ENCODE measurements at places on chromosomes 16 and 17.

DNA sequence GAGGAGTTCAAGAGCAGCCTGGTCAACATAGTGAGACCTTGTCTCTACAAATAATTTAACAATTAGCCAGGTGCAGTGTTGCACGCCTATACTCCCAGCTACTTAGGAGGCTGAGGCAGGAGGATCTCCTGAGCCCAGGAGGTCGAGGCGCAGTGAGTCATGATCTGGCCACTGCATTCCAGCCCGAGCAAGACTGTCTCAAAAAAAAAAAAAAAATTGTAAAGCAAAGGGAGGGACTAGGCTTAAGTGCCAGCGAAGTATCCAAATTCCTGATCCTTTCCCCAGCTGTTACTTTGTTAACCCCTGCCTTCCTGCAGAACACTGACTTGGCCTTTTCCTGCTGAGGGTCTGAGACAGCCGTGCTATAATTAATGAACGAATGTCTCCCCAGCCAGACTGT is 2.7 kb downstream of the GDPD3 start:
- no peak for DNase-seq

DNA sequence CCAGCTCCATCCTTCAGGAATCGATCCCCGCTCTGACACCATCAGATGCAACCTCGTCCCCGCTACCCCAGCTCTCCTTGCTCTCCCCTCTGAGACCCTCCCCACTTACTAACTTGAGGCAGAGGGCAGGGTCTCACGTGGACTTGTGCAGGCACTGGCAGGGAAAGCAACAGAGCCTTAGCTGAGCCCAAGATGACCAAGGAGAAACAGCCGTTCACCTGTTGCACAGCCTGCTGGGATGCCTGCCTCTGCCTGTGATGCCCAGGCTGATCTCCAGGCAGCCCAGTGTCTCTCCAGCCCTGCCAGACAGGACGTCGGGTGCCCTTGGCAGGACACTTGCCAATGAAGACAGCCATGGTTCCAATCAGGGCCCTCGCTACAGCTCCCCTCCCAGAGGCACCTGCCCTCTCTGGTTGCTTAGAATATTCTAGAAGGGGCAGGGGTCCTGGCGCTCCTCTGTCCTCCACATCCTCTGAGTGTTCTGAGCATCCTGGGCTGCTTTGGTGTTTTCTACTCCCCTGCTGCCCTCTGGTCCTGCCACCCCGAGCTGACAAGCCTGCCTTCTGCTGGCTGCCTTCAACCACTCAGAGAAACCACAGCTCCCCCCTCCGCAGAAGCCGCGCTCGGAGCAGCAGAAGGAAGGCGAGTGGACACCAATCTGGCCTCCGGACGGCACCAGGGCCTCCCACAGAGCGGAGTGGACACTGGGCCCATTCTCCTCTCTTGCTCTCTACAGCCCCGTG is 6.7 kb downstream of the CEP295NL start:
- no peak for DNase-seq

DNA sequence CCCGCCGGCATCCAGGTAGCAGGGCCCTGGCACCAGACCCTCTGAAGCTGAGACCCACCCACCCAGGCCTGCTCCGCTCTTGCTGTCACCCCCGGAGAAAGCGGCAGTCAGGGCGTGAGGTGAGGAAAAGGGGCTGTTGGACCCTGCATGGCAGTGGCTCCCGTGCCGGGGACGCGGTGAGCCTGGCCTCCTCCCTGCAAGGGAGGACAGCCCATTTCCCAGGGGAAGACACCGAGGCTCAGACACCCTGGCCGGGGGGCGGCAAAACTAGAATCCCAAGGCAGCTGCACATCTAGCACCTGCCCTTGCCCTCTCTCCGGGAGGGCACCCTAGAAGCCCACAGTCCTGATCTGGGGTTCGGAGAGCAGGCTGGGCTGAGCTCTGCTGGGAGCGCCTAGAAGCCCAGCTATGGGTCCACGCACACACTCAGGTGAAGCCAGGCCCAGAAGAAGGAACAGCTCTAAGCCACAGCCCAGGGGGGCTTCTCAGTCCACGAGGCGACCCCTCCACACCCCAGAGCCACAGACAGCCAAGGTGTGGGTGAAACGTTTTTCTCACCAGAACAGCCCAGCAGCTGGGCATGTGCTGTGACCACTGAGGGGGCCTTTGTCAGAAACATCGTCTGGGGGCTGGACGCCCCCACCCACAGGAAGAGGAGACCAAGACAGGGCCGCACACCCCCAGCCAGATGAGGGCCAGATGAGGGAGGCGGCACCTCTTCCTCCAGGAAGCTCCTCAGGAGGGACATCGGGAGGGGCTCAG is 22.4 kb downstream of the SLC7A5 start:
- no peak for DNase-seq

DNA sequence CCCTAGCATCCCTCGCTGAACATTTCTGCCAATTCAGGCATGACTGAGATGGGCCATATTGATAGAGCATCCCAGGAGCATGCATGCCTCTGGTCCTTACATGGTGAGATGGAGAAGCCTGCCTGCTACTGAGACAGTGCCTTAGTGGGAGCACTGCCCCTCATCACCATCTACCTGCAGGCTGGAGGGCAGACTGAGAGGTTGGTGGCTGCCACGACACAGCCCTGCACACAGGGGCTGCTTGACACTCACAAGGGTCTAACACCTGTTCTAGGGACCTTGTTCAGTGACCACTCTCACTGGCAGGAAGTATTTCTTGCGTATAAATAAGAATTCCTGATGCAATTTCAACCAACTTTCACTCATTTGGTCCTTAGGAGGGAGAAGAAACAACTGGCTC is 34.0 kb downstream of the WIPI1 start:
- no peak for DNase-seq

GRCh38 chr16:965036-965395 is 5.8 kb downstream of the LMF1 start:
- DNase-seq, result no peak

- DNase-seq, result peak; percentile 53
Measured at GRCh38 chr17:82734987-82735866, at the start of gene FN3K. Gene FN3K, plus strand, starts transcription at chr17:82735615. Its CDS starts 22 bp downstream, at chr17:82735637.

DNA sequence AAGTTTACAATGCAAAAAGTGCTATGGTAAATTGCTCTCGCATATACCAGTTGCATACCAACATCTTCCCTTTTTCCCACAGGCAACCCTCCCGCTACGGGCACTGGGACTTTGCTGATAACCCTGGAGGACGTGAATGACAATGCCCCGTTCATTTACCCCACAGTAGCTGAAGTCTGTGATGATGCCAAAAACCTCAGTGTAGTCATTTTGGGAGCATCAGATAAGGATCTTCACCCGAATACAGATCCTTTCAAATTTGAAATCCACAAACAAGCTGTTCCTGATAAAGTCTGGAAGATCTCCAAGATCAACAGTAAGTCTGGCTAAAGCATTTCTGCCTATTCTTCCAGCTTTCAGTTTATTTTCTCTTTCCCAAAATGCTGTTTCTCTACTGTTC is 27.9 kb upstream of the HSBP1 start:
- DNase-seq, result no peak

- DNase-seq, result no peak
Measured at GRCh38 chr17:82750241-82750908, 1.5 kb upstream of the TBCD start.

GRCh38 chr16:17228048-17228707 is 242.6 kb downstream of the XYLT1 start:
- no peak for DNase-seq

DNA sequence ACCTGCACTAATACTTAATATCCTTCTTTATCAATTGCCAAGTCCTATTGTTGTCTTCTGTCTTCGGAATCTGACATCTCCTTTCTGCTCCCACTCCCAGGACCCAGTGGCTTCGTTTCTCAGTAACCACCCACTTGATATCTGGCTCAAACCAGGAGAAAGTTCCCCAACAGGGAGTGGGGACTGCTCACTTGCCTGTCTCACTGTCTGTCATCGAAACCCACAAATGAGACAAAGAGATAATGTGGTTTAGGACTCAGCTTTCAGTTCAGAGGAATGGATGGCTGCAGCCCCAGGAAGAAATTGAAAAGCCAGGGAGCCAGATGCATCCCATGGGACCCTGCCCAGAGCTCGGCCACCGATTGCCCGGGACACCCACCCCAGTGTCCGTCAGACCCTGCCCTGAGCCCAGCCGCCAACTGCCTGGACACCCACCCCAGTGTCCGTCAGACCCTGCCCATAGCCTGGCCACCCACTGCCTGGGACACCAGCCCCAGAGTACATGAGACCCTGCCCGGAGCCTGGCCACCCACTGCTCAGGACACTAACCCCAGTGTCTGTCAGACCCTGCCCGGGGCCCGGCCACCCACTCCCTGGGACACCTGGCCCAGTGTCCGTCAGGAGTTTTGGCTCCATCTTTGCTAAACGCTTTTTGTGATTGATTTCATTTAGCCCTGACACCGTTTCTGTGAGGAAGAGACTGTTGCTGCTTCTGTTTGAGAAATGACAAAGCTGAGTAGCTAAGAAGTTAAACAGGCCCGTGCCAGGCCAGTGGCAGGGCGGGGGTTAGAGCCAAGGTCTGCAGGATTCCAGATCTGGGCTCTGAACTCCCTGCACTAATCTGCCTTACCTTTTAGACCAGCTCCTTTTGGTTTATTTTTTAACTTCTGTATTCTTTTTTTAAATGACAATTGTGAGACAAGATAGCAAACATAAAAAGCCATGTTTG is 251.4 kb downstream of the PHKB start:
- no peak for DNase-seq

GRCh38 chr16:81315271-81316175 is 761 bp downstream of the GAN start:
- DNase-seq, result peak; percentile 46

GRCh38 chr17:288802-289356 is 63.7 kb downstream of the RPH3AL start:
- DNase-seq, result no peak

DNA sequence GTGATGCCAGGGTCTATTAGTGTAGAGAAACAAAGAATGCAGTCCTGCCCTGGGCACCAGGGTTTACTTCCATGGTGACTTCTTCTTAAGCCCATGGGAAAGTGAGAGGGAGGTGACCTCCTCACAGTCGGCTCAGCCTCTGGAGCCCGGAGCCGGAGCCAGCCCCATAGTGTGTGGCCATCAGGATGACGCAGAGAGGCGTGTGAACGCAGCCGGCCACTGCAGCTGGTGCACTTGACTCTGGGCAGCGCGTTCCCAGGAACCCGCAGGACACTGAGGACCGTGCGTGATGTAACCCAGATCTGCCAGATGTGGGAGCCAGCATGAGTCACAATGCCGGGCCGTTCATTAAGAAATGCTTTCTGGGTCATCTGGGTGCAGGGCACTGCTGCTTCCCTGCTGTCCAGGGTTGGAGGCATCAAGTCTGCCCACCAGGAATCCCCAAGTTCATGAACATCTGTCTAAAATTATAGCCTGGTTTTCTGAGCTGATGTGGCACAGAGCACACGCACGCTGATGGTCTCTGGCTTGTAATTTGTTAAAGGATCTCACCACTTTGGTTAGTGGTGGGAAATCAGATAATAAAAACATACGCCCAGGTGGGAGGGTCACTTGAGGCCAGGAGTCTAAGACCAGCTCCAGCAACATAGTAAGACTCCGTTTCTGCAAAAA is 114.1 kb downstream of the PITPNC1 start:
- no peak for DNase-seq

GRCh38 chr17:2011411-2012371 is 13.4 kb downstream of the RTN4RL1 start:
- DNase-seq, result peak; percentile 72

DNA sequence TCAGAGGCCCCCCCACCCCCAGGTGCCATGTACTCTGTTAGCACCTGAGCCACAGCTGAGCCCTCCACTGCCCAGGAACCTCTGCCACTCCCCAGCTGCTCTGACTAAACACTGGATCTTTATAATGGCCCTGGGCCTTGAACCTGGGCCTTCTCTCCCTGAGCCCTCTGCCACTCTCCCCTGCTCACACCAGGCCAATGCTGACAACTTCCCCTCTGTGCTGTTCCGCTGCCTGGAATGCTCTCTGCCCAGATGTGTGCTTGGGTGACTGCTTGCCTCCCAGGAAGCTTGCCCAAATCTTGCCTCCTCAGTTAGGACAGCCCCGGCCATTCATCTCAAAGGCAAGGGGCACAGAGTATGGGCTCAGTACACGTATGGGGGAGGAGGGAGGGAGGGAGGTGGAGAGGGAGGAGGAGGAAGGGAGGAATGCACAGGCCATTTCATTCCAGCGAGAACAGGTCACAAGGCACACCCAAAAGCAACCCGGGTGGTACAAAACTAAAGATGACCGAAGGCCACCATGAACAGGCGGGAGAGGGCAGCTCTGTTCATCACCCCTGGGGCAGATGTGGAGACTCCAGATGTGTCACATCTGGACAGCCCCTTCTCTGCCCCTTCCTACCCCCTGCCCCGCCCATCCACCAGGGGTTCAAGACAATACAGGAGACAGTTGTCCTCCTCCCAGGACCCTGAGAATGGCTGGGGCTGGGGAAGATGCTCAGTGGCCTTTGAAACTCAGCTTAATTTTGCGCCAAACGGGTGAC is 15.3 kb upstream of the TNFRSF13B start:
- no peak for DNase-seq

DNA sequence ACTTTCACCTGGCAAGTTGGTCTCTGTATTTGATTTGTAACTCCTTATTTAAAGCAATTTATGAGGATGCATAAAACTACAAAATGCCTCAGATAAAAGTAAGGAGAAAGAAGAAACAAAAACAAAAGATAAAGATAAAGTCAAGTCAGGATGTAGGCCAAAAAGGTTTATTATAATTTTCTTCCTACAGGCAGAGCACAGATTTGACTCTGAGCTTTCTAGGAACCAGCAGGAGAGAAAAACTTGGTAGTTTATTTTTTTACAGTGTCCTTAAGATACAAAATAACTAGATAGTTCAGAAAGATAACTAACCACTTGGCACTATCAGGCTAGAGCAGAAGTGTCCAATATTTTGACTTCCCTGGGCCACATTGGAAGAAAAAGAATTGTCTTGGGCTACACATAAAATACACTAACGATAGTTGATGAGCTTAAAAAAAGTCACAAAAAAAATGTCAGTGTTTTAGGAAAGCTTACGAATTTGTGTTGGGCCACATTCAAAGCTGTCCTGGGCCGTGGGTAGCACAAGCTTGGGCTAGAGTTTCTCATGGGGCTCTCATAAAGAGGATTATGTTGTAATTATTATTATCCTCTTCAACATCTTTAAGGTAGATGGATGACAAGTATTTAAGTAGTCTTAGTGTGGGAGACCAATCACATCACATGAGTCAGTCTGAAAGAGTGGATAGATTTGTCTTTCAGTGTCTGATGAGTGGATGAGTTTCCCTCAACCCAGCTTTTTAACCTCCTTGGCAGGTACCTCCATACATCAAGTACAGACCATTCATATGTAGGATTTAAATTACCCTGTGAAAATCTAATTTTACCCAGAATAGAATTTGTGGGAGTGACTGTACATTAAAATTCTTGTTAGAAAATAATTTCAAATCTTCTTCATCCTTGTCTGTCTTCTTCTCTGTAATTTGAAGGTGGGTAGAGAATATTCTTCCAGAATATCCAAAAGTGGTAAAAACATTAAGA is 17.0 kb downstream of the PAFAH1B1 start:
- DNase-seq, result no peak

GRCh38 chr16:24822974-24823373 is 22.8 kb upstream of the SLC5A11 start:
- DNase-seq, result no peak

- no peak for DNase-seq
Measured at GRCh38 chr17:51818777-51819176, 339.7 kb downstream of the CA10 start.

All from KBM-7 (cell line).